ENCODE measurements at places on chromosomes 12 and 14. TPM values are rescaled to one million over a fixed set of nuclear protein-coding genes. Genes with fewer than 3 reads are reported as not detected.

- no peak for DNase-seq
Observed at GRCh38 chr12:93302331-93303229, 75.1 kb upstream of the NUDT4 start.

GRCh38 chr14:36495666-36496065 is 24.4 kb downstream of the NKX2-1 start:
- DNase-seq = no peak

GRCh38 chr14:21557084-21557901 is 22.6 kb downstream of the OR10G3 start:
- peak; percentile 97 for DNase-seq

DNA sequence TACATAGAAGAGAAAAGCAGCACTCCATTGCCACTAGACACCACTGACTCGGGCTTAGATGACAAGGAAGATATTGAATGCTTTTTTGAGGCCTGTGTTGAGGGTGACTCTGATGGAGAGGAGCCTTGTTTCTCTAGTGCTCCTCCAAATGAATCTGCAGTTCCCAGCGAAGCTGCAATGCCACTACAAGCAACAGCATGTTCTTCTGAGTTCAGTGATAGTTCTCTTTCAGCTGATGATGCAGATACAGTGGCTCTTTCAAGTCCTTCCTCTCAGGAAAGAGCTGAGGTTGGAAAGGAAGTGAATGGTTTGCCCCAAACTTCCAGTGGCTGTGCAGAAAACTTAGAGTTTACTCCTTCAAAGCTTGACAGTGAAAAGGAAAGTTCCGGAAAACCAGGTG is 114.5 kb upstream of the NPAS3 start:
- no peak for DNase-seq

GRCh38 chr12:2624543-2625288 is 170.1 kb upstream of the FKBP4 start:
- DNase-seq = peak; percentile 84

IPO4 gene
- total RNA-seq = 15.9 TPM

DNA sequence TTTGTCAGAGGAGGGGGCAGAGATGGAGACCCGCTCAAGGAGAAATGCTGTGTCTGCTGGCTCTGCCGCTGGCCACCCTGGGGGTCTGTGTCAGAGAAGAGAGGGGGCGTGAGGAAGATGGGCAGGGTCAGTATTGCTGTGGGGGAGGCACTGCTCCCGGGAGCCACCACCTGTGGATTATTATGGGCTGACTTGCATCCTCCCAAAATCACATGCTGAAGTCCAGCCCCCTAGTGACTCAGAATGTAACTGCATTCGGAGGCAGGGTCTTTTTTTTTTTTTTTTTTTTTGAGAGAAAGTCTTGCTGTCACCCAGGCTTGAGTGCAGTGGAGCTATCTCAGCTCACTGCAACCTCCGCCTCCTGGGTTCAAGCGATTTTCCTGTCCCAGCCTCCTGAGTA is 12.3 kb downstream of the ABCD4 start:
- peak; percentile 55 for DNase-seq

- DNase-seq = no peak
Observed at GRCh38 chr12:15883536-15883935, 1.3 kb downstream of the STRAP start.

RIC8B gene
- total RNA-seq = 21.2 TPM

UNC79 gene
- 2.1 TPM for total RNA-seq

- DNase-seq = peak; percentile 92
Observed at GRCh38 chr14:57865403-57866198, at the start of gene SLC35F4. TSS of gene SLC35F4 (minus strand) at chr14:57866092.

Data from neural progenitor cell (in vitro differentiated cells).